ENCODE measurements at places on chromosomes 16 and 17.

DNA sequence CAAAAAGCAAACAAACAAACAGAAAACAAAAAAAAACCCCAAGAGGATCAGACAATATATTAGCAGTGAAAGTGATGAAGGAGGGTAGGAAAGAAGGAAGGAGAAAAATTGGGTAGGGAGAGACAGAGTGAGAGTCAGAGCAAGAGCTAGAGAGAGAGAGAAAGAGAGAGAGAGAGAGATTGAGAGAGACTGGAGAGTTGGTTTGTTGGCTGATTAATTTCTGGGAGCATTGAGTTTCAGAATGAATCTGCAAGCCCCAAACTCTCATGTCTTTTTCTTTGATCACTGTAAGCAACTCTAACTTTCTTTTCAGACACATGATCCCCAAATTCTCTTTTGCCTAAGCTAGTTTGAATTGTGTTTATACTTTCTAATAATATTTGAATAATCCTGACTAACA lies 388.1 kb downstream of the SHISA9 start:
- no peak for DNase-seq

GRCh38 chr17:46264456-46265198 lies 30.3 kb upstream of the LRRC37A start:
- peak; percentile 38 for DNase-seq

GRCh38 chr17:39599004-39599664 lies 8.6 kb downstream of the NEUROD2 start:
- no peak for DNase-seq

DNA sequence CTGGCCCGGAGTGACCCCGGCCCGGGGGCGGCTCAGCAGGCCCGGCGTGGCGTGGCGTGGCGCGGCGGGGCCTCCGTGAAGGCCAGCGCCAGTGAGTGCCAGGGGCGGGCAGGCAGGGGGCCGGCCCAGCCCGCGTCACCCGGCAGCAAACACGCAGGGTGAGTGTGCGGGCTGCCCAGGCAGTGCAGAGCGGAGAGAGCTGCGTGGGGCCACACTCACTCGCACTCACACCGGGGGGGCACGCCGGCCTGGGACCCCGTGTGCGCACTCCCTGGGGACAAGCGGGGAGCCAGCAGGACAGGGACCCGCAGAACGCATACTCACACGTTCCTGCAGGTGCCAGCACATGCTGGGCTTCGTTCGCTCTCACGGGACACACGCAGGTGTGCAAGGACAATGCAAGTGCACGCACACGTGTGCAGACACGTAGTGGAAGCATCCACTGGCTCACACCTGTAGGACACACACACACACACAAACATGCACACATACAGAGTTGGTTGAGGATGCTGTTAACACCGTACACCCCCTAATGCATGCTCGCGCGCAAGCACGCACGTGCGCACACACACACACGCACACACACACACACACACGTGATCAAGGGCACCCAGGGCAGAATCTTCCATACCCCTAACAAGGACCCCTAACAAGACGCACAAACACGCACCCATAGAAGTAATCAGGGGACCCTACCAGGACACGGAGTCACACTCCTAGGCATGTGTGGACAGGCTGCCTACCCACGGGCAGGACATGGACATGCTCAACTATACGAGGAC lies 7.7 kb downstream of the USP6 start:
- no peak for DNase-seq

DNA sequence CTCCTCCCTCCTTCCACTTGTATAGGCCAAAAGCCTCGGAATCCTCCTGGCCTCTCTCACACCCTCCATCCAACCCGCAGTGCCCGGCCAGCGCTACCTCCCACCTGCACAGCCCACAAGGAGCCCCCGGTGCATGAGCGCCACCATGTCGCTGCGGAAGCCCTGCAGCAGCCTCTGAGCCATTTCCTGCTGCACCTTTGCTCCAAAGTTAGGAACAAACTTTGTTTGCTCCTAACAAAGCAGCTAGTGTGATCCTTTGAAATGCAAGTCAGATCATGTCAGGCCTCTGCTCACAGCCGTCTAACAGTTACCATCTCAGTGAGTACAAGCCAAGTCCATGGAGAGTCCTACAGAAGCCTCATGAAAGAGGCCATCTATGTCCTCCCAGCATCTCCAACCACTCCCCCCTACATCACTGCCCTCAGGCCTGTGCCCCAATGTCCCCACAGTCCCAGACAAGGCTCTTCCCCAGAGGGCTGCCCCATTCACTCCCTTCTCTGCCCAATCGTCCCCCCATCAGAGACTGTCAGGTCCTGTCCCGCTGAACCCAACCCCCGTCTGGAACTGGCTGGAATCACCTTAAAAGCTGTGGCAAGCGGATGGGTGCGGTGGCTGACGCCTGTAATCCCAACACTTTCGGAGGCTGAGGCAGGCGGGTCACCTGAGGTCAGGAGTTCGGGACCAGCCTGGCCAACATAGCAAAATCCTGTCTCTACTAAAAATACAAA lies 7.5 kb downstream of the DCAKD start:
- no peak for DNase-seq

GRCh38 chr16:66274335-66275110 lies 92.0 kb upstream of the CDH5 start:
- no peak for DNase-seq

DNA sequence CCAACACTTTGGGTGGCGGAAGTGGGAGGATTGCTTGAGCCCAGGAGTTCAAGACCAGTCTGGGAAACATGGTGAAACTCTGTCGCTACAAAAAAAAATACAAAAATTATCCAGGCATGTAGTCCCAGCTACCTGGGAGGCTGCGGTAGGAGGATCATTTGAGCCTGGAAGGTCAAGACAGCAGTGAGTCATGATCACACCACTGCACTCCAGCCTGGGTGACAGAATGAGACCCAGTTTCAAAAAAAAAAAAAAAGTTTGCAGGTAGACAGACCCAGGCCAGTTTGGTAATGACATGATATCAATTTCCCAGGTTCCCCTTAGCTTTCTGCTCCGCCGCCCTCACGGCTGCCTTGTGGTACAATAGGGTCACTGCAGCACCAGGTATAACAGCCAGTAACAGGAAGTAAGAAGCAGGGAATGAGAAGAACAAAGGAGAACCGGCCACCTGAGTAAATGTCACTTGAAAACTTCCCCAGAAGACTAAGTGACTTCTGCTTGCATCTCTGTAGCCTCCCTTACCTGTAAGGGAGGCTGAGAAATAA lies 201.2 kb upstream of the HSBP1 start:
- no peak for DNase-seq

GRCh38 chr16:81796035-81796434 lies 16.9 kb downstream of the PLCG2 start:
- no peak for DNase-seq
